Activated T-helper 1 cell treated with anti-CD3 and anti-CD28 coated beads, Interleukin-12 subunit alpha, Interleukin-12 subunit beta, Interleukin-2, Interleukin-4 antibody, amounts not matched to agents 30 ng/mL and 10 ng/mL and 1 ng/mL, durations not matched to agents 14 hours and 24 hours and 36 hours (primary cell): ENCODE measurements at places on chromosomes 7 and 10.

DNA sequence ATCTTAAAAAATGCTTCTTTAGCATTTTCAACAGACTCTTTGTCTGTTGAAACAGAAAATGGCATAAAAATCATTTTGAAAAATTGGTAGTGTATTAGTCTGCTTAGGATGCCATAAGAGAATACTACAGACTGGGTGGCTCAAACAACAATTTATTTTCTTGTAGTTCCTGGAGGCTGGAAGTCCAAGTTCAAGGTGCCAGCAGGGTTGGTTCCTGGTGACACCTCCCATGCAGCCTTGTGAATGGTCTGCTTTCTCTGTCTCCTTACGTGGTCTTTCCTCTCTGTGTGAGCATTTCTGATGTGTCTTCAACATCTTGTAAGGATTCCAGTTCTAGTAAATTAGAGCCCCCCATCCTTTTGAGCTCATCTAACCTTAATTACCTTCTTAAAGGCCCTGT lies 26.1 kb upstream of the RAB11FIP2 start:
- no peak overlapping the region for H3K4me3 ChIP-seq
- no peaks in the 10 kb centered on the region for H3K36me3 ChIP-seq
- H3K27ac ChIP-seq, result no peak overlapping the region
- no peaks in the 10 kb centered on the region for H3K4me1 ChIP-seq
- no peak for DNase-seq

DNA sequence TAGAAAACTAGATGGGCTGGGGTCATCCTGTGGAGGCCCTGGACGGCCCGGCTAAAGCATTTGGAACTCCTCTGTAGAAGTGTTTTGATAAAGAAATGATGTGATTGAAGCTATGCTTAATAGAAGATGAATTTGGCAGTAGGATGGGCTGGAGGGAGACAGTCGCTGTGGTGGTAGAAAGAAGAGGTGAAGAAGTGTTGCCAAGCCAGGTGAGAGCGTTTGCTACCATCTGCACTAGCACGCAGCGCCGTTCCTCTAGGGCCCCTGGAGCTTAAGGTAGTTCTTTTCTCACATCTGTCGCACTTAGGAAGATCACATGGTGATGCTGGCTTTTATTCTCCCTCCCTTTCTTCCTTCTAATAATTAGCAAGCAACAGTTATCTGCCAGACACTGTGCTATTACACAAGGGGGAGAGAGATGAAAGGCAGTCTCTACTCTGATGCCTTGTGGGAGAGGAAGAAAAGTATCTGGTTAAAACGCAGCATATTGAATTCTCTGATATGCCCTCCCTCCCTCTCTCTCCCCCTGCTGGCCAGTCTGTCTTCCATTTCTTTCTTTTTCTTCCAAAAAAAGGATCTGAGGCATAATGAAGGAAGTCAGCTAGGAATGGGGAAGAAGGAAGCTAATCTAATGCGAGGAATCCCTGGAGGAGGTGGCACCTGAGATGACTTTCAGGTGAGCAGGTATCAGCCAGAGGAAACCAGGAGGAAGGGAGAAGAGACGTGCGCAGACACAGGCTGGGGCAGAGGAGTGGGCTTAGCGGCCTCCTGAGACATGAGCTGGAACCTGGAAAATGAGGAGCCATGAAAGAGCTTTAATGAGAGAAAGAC lies 162.3 kb upstream of the KLF14 start:
- peaks cover 83% of the 10 kb centered on the region for H3K4me1 ChIP-seq
- H3K27me3 ChIP-seq, result no peaks in the 10 kb centered on the region
- peak overlapping the region; percentile 89 for H3K27ac ChIP-seq
- H3K36me3 ChIP-seq, result peaks cover 62% of the 10 kb centered on the region
- no peak overlapping the region for H3K4me3 ChIP-seq

DNA sequence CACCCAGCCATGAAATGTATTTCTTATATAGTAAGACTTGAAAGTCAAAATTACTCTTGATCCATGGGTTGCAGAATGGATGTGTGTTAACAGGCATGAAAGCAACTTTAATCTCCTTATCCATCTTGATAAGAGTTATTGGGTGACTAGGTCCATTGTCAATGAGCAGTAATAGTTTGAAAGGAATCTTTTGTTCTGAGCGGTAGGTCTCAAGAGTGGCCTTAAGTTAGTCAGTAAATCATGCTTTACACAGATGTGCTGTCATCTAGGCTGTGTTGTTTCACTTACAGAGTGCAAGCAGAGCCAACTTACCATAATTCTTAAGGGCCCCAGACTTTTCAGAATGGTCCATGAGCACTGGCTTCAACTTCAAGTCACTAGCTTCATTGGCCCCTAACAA lies 51.2 kb downstream of the KIAA1549 start:
- H3K36me3 ChIP-seq, result no peaks in the 10 kb centered on the region
- no peak overlapping the region for H3K4me3 ChIP-seq
- no peak overlapping the region for H3K27ac ChIP-seq
- peaks cover 15% of the 10 kb centered on the region for H3K27me3 ChIP-seq
- peaks cover 15% of the 10 kb centered on the region for H3K4me1 ChIP-seq

DNA sequence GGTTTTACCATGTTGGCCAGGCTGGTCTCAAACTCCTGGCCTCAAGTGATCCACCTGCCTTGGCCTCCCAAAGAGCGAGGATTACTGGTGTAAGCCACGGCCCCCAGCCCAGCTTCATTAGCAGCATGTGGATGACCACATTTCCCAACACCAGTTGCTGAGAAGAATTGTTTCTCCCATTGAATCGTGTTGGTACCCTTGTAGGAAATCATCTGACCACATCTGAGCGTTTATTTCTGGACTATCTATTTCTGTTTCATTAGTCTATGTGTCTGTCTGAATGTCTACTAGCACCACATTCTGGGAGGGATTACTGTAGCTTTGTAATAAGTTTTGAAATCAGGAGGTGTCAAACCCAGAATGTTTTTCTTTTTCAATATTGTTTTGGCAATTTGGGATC lies 89.6 kb downstream of the LCOR start:
- no peaks in the 10 kb centered on the region for H3K27me3 ChIP-seq
- H3K36me3 ChIP-seq, result peaks cover 3% of the 10 kb centered on the region
- no peak overlapping the region for H3K4me3 ChIP-seq

DNA sequence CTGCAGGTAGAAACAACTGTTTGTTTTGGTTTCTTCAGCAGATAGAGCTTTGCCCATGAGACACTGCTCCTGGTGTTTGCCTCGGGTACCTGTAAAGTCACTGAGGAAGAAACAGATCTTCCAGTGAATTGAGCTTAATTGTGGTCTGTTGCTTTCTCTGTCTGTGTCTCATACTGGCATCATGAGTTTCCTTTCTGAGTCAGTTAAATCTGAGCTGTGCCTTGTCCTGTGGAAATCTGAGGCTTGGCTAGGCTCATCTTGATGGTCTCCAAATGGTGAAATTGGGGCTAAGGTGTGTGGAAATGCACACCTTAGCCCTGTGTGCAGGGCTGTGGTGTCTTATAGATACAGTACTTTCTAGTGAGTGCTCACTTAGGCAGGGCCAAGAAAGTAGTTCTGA lies 67.4 kb downstream of the GBF1 start:
- no peak for DNase-seq
- peaks cover 32% of the 10 kb centered on the region for H3K4me1 ChIP-seq
- no peak overlapping the region for H3K4me3 ChIP-seq
- H3K27ac ChIP-seq, result no peak overlapping the region

DNA sequence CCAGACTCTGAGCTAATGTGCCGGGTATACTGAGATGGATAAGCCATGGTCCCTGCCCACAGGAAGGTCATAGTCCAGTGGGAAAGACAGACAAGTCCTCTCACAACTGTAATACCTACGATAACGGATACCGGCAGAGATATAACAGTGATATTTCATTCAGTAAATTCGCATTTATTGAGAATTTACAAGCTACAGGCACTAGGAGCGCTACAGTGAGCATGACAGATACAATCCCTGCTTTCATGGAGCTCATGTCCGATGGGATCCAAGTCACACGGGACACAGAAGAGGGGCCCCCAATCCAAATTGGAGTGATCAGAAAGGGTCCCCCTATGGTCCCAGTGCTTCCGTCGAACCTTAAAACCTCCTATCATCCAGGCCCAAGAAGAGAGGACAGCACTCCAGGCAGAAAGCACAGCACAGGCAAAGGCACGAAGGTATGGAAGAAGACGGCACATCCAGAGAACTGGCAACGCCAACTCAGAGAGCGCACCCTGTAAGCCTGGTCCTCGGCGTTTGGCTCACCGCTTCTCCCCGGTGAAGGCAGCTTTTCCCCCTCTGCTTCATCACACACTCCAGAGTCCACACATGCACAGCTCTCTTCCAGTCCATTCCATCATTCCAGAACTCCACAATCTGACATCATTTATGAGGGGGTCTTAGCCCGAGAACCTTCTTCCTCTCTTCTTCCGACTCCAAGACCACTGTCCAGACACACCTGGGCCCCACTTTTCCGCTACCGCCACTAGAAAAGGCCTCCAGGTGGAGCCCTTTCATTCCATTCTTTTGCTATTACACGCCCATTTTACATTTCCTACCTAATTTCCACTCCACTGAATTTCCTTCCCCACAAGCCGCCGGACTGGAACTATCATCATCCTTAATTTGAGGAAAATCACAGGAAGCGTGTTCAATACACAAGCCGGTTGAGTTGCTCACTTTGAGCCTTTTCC lies 47.8 kb upstream of the NKX2-3 start:
- no peak overlapping the region for H3K4me3 ChIP-seq
- no peaks in the 10 kb centered on the region for H3K4me1 ChIP-seq
- DNase-seq, result no peak
- H3K27me3 ChIP-seq, result peaks cover 18% of the 10 kb centered on the region

GRCh38 chr7:120951826-120952225 lies 1.2 kb downstream of the ING3 start:
- peak overlapping the region; percentile 87 for H3K4me3 ChIP-seq
- no peak for DNase-seq
- peaks cover 7% of the 10 kb centered on the region for H3K27me3 ChIP-seq
- peaks cover 23% of the 10 kb centered on the region for H3K36me3 ChIP-seq
- H3K27ac ChIP-seq, result peak overlapping the region; percentile 92

GRCh38 chr7:63953181-63953580 lies 45.5 kb upstream of the ZNF722 start:
- H3K27ac ChIP-seq, result no peak overlapping the region
- H3K36me3 ChIP-seq, result no peaks in the 10 kb centered on the region
- no peaks in the 10 kb centered on the region for H3K27me3 ChIP-seq
- DNase-seq, result no peak
- no peaks in the 10 kb centered on the region for H3K4me1 ChIP-seq

DNA sequence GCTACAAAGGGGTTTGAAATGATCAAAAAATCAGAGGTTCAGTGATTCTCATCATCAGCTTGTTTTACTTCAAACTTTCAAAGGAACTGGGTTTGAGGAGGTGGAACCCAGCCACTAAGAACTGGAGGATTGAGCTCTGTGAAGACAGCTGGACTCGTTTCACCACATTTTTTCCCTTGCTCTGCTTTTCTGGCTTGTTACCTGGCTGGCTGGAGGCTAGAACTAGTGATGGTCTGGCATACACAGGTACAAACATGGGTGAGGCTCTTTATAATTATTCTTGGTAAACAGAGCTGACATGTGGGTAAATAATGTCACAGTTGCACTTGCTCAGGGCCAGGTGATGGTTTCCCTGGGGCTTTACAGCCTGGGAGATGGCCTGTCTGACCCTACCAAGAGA lies 352.5 kb downstream of the FGFR2 start:
- H3K36me3 ChIP-seq, result no peaks in the 10 kb centered on the region
- H3K27me3 ChIP-seq, result no peaks in the 10 kb centered on the region
- no peak overlapping the region for H3K27ac ChIP-seq
- no peaks in the 10 kb centered on the region for H3K4me1 ChIP-seq
- DNase-seq, result no peak
- no peak overlapping the region for H3K4me3 ChIP-seq

DNA sequence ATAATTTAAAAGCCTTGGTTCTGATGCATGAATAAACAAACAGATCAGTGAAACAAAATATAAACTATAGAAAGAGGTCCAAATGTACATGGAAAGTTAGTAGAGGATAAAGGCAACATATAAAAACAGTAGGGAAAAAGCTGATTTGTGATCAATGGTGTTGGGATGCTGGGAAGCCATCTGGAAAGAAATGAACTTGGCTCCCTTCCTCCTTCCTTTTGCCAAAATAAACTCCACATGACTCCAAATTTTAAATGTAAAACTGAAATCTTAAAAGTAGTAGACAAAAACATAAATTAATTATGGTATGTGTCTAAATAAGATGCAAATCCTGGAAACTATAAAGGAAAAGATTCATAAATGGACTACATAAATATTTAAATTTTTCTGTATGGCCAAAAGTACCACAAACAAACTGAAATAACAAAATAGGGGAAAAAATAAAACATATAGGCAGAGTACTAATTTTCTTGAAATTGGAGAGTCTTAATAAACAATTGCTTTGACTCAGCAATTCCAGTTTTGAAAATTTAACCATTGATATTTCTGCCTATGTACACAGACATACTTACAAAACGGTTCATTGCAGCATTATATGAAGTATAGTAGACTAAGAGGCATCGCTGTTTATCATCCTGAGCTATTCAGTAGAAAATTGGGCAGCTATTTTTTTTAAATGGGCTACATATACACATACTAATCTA lies 77.0 kb upstream of the TRIM24 start:
- no peaks in the 10 kb centered on the region for H3K27me3 ChIP-seq
- no peaks in the 10 kb centered on the region for H3K36me3 ChIP-seq
- H3K27ac ChIP-seq, result no peak overlapping the region
- H3K4me1 ChIP-seq, result no peaks in the 10 kb centered on the region
- no peak overlapping the region for H3K4me3 ChIP-seq
- DNase-seq, result no peak

DNA sequence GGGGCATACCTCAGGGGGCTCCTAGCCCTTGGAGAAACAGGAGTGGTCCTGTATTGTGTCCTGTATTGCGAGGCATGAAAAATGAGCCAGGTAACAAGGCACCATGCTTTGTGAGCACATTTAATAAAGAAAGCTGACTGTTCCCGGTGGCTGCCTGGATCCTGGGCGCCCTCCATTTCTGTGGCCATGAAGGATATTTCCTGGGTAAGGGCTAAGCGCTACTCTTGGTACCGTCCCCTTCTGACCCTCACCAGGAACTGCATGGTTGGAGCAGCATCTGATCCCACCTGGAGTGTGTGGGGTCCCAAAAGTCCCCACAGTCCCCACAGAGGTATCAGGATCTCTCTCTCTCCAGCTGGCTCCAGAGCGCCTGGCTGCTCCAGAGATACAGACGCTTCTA lies 139.5 kb downstream of the MAPK8 start:
- DNase-seq, result no peak
- peaks cover 2% of the 10 kb centered on the region for H3K27me3 ChIP-seq
- no peaks in the 10 kb centered on the region for H3K36me3 ChIP-seq
- no peak overlapping the region for H3K27ac ChIP-seq
- no peaks in the 10 kb centered on the region for H3K4me1 ChIP-seq
- H3K4me3 ChIP-seq, result no peak overlapping the region

DNA sequence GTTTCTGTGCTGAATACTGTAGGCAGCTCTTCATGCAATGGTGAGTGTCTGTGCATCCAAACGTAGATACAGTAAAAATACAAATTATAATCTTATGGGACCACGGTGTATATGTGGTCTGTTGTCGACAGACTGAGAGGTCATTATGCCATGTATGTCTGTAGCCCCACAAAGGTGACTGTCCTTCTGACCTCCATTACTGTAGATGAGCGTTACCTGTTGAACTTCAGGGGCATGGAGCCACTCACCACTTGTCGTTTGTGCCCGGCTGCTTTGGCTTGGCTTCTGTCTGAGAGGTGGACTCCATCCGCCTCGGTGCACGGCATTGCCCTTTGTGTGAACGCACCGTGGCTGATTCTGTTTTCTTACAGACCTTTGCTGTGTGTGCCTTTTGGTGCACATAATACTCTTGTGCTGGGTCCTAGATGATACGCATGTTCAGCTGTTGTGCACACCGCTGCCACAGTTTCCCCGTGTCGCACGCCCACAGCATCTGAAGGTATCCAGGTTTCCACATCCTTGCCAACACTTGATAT lies 2.9 kb downstream of the UBE3C start:
- peaks cover 51% of the 10 kb centered on the region for H3K4me1 ChIP-seq
- H3K27me3 ChIP-seq, result no peaks in the 10 kb centered on the region
- no peak for DNase-seq
